ENCODE measurements at places on chromosomes 6 and 20.

- DNase-seq: no peak
Measured at GRCh38 chr20:3433744-3434143, 26.3 kb upstream of the DNAAF9 start.

DNA sequence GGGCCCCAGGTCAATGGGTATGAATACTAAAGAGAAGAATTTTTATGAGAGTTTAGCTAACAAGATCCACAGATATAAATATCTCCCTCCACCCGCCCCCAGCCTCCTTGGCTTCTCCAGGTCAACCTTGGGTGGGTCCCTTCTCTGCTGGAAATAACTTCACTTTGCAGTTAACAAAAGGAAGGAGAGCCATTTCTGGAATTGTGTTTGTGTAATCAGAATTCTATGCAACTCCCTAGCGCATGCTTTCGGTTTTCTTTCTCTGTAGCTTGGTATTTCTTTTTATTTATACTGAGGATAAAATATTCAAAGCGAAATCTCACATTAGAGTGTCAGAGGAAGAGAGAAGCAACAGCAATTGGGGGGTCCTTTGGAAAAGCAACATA, 27.1 kb downstream of the RIPOR2 start:
- no peak for DNase-seq

DNA sequence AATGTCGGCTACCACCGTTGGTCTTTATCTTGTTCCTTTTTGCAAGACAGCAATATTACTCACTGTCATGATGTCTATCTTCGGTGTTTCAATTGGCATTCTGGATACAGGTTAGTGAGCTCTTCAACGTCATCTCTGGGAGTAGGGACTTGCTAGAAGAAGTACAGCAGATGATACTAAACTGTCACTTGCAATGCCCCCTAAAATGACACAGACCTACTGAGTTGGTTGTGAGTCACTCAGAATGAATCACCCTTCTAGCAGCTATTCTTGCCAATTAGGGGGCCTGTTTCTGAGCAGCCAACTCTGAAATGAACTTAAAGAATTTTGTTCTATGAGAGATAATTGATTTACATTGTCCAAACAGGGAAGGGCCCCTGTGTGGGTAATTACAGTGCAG, 176.5 kb downstream of the SLC16A10 start:
- DNase-seq: no peak

DNA sequence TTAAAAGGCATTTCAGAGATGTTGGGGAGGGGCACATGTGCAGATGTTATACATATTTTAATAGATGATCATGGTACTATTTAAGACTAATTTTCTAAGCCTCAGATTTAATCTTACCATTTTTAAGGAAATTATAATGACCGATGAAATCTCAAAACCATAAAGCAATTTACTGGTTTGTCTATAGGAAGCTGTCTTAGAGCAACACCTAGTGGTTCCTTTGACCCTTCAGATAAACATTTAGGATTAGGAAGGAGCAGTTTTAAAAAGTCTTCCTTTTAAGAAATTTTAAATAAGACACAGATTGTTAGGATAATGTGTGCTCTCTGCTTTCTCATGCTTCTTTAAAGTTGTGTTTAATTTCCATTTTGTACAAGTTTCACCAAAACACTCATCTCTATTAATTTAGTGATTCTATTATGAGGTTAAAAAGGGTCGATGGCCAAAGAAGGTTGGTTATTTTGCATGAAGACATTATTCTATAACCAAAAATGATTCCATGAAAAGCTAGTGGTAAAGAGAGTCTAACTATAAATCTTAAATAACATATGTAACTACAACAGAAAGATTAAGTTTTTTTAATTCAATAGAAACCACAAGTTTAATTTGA, 376.4 kb downstream of the HACE1 start:
- DNase-seq: no peak

DNA sequence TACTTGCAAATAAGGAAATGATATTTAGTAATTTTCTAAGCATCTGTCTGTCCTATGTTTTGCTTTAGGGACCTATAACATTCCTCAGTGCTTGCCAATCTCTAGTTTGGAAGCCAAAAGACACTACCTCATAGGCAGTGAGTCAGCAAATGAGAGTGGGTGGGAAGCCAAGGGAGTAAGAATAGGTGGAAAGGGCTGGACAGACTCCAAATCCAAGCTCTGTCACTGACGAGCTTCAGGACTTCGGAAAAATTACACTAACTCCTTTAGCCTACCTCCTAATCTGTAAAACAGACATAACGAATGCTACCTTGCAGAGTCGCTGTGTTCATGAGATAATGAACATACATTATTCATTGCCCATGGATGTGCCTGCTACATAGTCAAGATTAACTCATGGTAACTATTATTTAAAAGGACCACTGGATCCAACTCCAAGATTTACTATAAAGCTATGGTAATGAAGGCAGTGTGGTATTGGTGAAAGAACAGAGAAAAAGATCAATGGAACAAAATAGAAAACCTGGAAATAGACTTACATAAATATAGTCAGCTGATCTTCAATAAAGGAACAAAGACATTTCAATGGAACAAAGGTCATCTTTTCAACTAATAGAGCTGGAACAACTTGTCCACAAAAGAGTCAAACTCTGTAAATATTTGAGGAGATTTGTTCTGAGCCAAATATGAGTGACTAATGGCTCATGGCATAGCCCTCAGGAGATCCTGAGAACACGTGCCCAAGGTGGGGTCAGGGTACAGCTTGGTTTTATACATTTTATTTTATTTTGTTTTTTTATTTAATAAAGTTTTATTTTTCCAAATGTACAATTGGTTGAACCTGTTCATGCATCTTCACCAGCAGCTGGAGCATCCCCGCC, 64.1 kb downstream of the FAM50B start:
- no peak for DNase-seq

- DNase-seq: no peak
Measured at GRCh38 chr6:95681736-95682135, 104.4 kb downstream of the MANEA start.

DNA sequence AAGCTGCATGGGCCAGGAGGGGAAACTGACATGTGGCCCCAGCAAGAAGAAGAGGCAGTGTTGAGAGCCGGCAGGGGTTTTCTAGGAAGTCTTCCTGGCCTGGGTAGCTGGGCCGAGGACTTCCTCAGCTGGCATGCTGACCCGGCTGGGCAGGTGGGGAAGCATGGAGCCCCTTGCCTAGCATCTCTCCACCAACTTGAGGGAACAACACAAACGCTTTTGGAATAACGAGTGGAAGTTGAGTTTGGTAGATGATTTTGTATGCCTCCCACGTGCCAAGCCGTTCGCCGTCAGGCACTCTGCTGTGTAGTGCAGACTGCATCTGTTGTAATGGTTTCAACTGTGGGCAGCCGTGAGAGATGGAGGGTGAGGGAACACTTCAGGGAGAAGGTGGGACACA, 7.3 kb downstream of the TMEM181 start:
- no peak for DNase-seq

DNA sequence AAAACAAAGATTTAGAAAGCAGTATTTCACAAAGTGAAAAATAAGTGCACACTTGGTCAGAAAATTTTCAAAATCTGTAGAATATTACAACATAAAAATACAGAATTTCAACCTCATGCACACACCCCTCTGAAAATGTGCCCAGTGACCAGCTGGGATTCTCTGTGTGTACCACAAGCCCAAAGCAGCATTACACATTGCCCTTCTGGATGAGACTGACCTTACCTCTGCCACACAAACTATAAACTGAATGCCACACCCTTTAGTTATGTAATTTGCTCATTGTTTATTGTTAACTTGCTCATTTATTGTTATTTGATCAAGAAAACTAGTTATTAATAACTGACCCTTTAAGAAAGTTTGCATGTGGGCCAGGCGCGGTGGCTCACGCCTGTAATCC, 303.0 kb downstream of the FOXC1 start:
- DNase-seq: no peak

GRCh38 chr20:54014293-54014926, 56.0 kb downstream of the BCAS1 start:
- no peak for DNase-seq

GRCh38 chr6:146300521-146300920, 243.1 kb upstream of the RAB32 start:
- DNase-seq: no peak

DNA sequence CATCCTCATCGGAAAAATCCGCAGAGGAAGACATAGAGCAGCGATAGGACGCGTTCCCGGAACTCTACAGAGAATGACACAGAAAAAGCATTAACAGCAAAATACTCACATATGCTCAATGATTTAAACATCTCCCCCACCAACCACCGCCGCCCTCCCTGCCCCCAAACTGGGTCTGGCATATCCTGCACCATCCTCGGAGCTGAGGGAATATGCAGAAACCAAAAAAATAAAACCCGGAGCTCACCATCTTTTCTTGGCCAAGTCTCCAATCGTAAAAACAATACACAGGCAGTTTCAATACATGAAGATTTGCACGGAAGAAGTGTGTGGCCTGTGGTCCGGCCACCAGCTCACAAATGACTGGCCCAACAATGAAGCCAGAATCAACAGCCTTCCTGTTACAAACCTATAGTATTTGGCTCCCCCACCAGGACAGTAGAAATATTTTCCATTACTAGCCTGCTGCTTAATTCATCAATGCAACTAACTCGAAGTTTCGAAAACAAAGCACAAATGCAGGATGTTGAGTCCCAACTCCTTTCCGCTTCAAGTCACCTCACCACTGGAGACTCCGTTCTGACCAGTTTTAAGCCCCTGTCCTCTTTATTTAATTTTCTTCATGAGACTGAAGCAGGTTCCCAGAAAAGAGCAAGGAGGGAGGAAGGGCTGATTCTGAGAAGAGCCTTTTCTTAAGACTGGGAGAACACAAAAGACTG, 103.2 kb upstream of the BEND6 start:
- peak; percentile 94 for DNase-seq

Data from NCI-H510A treated with DMSO at 0.1 percent for 48 hours (cell line).